ENCODE measurements at places on chromosomes 4 and X.

- no peak for DNase-seq
Observed at GRCh38 chrX:79270401-79270800, 96.7 kb downstream of the ITM2A start.

GRCh38 chrX:103101299-103102042 is 8.5 kb upstream of the NXF3 start:
- no peak for DNase-seq

- no peak for DNase-seq
Observed at GRCh38 chrX:85140964-85141363, 102.6 kb downstream of the SATL1 start.

DNA sequence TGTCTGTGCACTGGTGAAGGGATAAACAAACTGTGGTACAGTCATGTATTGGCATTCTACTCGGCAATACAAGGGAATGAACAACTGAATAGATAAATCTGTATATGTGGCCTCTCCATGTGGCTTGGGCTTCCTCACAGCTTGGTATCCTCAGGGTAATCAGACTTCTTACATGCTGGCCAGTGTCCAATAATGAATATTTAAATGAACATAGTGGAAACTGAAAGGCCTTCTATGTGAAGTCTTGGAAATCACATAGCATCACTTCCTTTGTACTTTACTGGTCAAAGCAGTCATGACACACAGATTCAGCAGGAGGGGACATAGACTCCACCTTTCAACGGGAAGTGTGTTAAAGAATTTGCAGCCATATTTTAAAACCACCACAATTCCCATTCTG is 33.4 kb upstream of the GPR101 start:
- DNase-seq = no peak

DNA sequence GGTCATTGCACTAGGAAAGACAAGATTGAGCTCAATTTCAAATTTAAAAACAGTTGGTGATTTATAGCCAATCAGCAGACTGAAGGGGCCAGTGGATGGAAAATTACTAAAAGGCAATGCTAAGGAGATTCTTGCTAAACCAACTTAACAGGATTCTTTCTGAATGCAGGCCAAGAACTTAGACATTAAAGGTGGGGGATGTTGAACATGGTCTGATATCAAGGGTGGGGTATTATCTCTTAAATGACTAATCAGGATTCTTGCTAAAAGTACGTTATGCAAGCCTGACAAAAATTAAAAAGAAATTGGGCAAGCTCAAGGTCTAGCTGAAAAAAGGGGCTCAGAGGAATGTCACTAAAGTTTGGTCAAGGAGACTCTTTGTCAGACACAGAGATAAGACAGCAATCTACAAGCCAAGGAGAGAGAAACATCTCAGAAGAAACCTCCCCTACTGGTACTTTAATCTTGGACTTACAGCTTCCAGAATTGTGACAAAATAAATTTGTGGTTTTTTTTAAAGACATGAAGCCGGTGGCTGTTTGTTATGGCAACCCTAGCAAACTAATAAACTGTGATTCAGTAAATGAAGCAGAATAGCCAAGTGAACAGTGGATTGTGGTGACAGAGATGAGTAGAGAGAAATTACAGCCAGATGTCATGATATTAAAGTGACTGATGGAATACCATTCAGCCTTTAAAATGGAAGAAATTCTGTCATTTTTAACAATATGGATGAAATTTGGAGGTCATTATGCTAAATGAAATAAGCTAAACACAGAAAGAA is 120.3 kb upstream of the KLHL4 start:
- no peak for DNase-seq

DNA sequence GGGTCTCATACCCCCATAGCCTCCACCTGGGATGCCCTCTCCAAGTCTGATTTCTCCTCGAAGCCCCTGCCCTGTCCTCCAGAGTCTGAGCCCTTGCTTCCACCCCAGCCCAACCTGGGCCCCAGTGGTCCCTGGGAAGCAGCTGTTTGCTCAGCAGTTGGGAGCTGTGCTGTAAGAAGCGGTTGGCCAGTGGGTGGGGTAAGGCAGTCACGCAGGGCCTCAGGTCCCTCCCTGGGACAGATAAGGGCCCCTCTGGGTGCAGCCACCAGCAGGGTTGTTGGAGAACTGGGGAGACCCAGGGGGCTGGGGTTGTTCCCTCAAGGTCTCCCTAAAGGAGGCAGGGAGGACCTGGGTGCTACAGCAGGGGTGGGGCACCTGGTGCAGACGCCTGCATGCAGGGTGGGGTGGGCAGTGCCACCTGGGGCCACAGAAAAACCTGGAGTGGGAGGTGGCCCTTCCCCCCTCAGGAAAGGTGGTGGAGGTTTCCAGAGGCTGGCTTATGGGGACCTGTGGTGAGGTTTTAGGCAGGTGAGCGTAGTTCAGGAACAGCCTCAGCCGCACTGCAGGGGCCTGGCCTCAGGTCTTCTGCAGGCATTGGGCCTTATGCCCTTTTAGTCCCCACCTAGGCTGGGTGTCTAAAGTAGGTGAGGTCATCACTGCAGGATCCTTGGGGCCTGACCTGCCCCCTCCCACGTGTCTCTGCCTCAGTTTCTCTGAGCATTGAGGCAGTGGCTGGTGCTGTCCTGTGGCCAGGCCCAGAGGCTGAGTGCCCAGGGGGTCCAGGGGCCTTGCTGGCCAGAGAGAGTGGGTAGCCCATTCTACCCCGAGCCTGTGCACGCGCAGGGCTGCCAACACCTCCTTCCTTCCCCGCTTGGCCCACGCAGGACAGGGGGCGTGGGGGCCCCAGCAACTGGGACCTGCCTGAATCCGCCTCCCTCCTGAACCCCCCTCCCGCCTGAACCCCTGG is 3.1 kb upstream of the SLC26A1 start:
- DNase-seq = no peak

GRCh38 chr4:68272860-68273259 is 27.4 kb upstream of the TMPRSS11B start:
- DNase-seq = no peak

DNA sequence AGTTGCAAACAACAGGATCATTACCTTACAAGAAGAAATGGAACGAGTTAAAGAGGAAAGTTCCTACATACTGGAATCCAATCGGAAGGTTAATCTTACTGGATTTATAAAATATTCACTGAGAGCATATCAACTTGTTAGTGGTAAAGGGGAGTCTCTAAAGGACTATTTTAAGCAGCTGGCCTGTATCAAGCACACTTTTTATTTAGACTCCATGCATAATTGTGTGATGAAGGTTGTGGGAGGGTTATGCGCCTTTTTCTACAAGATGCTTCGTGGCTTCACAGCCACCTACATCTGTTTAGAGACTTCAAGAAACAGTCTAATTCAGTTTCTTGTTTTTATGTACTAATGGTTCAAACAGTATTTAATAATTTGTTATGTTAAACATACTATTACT is 56.6 kb downstream of the GRSF1 start:
- no peak for DNase-seq

GRCh38 chr4:6123116-6123515 is 77.2 kb downstream of the JAKMIP1 start:
- no peak for DNase-seq

DNA sequence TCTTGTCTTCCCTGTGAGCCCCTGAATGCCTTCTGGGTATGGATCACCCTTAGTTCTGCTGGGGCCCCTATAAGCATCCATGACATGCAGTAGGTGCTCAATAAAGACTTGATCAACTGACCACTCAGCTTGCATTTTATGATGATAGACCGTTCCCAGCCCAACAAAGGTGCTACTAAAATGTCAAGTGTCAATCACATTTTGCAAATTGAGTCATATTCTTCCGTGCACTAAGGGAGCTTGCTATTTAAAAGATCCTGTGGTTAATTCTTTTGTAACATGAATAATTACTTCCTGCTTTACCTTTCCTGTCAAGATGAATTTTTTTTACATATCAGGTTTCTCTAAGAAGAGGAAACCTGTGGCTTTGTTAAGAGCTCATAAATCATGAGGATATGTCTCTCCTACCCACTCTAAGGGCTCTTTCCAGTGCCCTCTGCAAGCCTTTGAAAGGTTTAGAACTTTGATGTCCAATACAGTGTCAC is 47.6 kb downstream of the SH3KBP1 start:
- no peak for DNase-seq

- no peak for DNase-seq
Observed at GRCh38 chrX:43423876-43424275, 232.2 kb upstream of the MAOA start.

DNA sequence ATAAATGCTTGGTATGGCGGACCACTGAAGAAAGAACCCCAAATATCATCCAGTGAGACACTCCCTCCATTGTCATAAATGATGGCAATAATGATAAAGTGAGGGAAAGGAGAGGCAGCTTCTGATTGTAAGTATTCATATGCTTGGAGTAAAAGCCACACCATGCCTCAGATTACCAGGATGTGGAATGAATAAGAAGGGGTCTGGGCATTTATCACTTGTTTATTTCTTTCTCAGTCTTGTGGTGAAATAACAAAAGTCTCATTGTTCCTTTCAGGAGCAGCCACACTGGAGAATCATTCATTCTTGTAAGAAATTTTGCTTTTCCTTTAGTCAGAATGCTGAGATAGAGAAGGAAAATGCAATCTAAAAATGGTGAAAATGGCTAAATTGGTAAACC is 21.7 kb downstream of the F8 start:
- no peak for DNase-seq

GRCh38 chrX:70039758-70040157 is 10.0 kb downstream of the AWAT2 start:
- no peak for DNase-seq

GRCh38 chr4:41693629-41694028 is 54.9 kb downstream of the PHOX2B start:
- DNase-seq = no peak

- DNase-seq = peak; percentile 16
Observed at GRCh38 chr4:52588097-52588496, 71.0 kb downstream of the USP46 start.

DNA sequence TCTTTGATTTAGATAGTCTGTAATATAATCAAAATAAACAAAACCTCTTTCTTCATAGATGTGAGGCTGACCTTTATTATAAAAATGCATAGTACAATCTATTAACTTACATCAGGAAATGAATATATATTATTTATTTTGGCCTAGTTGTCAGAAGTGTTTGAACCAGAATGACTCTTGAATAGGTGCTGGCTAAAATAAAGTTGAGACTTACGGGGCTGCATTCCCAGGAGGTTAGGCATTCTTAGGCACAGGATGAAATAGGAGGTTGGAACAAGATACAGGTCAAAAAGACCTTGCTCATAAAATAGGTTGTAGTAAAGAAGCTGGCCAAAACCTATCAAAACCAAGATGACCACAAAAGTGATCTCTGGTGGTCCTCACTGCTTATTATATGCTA is 1193.3 kb upstream of the IGFBP7 start:
- no peak for DNase-seq

- no peak for DNase-seq
Observed at GRCh38 chrX:2698604-2699003, 7.5 kb downstream of the CD99 start.

DNA sequence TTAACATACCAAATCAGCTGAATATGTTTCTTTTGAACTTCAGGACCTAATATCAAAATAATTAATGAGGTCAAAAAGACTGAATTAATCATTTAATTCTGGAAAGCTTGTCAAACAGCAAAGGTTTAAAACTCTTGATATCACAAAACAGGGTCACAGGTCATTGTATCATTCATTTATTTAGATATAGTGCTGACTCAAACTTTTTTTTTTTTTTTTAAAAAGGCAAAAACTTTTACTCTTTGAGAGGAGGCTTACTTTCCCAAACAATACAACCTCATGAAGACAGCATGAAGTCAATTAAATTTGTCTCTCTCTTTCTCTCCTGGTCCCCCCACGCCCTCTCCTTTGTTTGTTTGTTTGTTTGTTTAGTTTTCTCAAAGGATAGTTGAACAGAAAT is 15.6 kb upstream of the GPR78 start:
- no peak for DNase-seq

GRCh38 chrX:3307881-3308280 is 38.6 kb downstream of the MXRA5 start:
- no peak for DNase-seq

GRCh38 chr4:70992391-70992881 is 1.0 kb upstream of the DCK start:
- DNase-seq = no peak

GRCh38 chr4:743463-744211 is 38.0 kb downstream of the PCGF3 start:
- DNase-seq = no peak

GRCh38 chr4:183096276-183096965 is 2.6 kb upstream of the WWC2 start:
- DNase-seq = no peak

DNA sequence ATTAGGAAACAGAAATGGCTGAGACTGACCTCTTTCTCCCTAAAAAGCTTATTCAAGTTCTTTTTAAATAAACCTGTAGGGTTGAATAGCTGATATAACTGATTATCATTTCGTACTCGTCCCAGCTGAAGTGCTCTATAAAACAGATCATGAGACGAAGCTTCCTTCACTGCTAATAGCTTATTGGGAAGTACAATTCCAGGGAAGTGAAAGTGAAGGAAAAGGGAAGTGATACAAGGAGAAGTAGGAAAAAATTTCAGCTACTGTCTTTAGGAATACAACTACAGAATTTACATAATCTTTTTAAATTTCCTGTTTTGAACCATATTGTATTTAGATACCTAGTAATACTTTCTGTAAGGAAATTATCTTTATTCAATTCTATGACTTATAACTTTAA is 103.0 kb downstream of the SNCA start:
- no peak for DNase-seq

DNA sequence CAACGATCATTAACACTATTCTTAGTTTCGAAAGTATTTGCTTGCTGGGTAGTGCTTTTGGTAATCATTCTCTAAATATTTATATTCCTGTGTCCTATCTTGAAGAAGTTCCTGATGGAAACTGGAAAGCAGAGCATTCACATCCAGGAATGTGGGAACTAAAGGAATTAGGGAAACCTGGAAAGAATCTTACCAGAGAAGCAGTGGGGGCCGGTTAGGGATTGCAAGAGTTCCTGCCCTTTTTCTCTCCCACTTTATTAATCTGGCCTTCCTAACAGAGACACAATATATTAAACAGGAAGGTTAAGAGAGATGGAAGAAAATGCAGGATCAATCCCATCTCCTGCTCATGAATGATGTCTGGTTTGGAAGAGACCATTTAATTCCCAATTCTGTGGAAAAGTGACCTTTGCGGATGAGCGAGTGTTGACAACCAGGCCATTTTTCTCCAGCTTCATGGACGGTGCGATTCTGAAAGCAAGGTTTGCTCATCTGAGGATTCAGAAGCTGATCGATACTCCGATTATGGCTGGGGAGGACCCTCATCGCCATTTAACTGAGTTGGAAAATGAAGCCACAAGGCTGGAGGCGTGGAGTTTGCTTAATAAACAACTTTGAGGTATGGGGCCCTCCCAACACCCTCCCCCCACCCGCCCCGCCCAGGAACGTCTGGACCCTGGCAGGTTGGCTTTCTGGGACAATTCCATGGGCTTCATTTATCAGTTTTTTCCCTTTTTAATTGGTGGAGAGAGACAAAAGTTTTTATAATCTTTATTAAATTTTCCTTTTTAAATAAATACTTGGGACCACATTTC is 52.3 kb downstream of the C4orf51 start:
- DNase-seq = no peak

Data from frontal cortex (tissue), 4 donors.